AG10803 (cell line): ENCODE measurements at places on chromosomes 5 and 9.

GRCh38 chr5:54743997-54744788, 226.6 kb downstream of the SNX18 start:
- peak; percentile 99 for DNase-seq

GRCh38 chr9:109014608-109015280, 1.4 kb upstream of the CTNNAL1 start:
- no peak for DNase-seq

DNA sequence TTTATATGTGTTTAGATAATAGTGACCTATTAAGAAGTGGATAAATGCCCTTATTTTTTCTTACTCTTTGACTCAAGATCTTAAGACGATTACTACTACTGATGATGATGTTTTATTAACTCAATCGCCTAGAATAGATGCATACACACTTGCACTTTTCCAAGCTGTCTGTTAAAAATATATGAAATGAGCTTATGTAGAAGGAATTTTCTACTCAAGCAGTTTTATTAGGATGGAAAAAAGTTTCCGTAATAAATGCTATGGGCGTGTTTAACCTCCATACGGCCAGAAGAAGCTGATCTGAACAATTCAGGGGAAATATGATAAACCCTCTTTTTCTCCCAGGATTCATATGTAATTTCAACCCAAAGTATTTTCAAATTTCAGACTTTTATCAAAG, 455.7 kb upstream of the MPDZ start:
- no peak for DNase-seq

GRCh38 chr9:127128341-127129072, 6.1 kb upstream of the ANGPTL2 start:
- peak; percentile 58 for DNase-seq

DNA sequence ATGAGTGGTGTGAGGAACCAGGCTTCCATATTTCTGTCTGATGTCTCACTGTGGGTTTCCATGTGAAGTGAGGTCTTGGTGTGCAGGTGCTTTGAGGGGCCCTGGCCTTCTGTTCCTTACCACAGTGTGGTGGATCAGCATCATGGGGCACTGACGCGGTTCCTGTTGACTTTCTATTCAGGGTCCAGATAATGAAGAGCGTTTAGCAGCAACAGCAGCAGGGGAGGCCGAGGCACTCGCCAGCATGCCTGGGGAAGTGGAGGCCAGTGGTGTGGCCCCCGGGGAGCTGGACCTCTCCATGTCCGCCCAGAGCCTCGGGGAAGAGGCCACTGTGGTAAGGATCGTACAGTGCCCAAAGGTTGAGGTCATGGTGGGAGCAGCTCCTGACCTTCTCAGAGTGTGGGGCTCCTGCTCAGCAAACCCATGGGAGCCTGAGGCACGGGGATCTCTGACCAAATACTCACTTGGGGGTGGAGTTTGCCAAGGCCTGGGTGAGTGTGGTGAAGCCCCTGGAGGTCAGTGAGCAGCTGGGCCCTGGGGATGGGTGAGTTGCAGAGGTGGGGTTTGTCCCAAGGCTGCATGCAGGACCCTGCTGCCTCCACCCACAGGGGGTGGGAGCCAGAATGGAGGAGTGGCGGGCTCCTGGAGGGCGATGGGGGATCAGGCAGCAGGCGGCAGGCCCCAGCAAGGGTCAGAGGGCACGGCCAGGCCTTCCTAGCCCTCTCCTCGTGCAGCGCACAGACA, 61.2 kb downstream of the COL15A1 start:
- DNase-seq, result no peak

GRCh38 chr5:19986031-19986619, 1.9 kb downstream of the CDH18 start:
- DNase-seq, result no peak

DNA sequence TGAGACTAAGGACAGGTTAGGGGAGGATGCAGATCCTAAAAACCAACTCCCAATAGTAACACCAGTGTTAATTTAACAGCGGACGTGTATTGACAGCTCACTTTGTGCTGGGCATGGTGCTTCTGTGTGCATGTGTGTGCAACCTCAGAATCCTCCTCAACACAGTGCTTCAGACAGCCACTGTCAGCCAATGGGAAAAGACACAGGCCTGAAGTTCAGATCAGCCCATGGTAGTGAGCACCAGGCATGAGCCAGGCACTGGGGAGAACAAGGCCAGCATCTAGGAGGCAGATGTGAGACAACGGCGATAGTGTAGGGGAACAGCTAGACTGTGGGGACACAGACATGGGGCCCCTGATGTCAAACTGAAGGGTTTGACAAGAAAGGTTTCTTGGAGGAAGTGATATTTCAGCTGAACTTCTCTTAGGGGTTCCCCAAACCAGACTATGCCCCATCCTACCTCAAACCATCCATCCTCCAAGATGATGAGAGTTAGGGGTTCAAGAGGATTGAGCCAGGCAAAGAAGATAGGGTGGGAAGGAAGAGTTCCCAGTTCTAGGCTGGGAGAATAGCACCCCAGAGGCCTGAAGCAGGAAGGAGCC, 71.5 kb upstream of the PSD2 start:
- DNase-seq, result no peak

- peak; percentile 1 for DNase-seq
These were observed 118.9 kb downstream of the PDZD2 start for GRCh38 chr5:31757806-31758205.

DNA sequence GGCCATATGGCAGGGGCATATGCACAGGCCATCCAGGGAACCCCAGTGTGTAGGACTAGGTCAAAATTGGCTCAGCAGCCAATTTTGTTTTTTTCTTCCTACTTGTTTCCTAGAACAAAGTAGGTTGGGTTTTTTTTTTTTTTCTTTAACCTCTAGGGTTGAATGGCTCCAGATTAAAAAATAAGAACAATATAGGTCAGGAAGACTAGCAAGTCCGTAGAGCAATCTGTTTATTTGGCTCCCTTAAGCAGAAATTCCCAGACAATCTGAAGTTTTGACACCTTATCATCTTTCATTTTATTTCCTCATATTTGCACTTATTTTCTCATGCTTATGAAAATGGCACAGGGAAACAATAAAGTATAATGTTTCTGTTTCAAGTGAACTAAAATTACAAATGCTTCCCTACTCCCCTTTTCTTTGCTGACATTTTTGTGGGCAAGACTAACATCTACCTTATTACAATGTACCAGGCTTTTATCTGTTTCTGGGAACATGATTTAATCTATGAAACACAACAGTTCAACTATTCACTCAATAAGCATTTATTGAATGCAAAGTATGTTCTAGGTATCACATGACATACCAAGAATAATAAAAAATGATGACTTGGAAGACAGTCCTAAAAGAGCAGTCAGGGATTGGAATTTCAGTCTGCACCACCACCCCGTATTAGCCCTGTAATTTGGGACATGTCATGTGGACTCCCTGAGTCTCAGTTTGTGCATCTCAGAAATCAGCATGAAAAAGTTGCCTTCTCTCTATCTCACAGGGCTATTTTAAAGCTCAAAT, 30.5 kb downstream of the TLR4 start:
- DNase-seq, result peak; percentile 87

GRCh38 chr5:35229076-35230037, 930 bp downstream of the PRLR start:
- DNase-seq, result no peak

DNA sequence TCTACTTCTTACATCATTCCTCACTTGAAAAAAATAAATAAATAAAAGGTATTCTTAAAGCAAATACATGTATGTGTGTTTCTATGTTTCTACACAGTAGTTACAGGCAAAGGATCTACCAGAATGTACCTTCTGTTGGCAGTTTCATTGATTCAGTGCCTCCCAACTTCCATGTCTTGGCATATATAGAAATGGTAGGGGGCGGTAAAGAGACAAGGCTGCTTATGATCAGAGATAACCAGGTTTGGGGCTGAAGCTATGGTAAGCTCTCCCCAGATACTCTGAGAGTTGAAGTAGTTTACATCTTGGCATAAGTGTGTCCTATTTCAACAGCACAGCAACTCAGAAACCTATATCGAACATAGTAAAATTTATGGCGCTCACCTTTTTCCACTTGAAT, 1075.4 kb upstream of the C9orf72 start:
- DNase-seq, result no peak

DNA sequence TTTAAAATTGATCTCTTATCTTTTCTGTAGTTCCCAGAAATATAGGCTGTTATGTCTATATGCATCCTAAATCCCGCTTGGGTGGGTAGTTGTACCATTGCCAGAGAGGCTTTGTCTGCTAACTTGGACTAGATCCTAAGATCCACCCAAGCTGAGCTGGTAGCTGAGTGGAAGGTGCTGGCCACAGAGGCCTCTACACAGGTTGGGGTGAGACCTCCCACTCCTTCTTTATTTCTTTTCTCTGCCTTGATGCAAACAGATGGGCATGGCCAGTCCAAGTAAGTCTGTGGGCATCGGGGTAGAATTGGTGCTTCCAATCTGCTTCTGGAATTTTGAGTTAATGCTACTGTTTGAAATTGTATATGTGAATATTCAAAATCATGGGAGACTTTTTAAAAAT, 14.4 kb upstream of the GADD45G start:
- no peak for DNase-seq

DNA sequence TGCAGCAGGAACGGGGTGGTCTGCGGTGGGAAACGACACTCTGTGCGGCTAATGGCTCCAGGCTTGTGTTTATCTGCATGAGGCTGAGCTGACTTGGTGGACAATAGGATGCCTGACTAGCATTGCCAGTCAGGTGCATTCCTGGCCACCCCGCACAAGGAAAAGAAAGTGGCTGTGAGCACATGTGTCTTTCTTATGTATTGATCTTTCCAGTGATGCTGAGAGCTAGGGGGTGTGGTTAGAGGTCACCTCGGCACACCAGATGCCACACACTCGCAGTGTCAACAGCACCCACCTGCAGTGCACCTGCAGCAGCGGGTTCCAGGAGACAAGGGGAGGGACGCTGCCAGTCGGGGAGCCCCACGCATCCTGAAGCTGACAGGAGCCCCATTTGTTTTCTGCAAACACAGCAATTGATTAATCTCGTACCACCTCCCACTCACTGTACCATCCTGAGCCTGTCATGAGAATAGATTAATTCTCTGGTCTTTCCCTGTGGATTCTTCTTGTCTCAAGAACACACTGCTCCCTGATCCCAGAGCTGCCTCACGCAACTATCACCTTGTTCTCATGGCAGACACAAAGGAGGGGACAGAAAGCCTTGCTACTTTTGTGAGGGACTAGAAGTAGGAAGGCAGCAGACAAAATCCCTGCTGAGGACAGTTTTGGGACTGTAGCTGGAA, 251.7 kb upstream of the WWC1 start:
- no peak for DNase-seq

DNA sequence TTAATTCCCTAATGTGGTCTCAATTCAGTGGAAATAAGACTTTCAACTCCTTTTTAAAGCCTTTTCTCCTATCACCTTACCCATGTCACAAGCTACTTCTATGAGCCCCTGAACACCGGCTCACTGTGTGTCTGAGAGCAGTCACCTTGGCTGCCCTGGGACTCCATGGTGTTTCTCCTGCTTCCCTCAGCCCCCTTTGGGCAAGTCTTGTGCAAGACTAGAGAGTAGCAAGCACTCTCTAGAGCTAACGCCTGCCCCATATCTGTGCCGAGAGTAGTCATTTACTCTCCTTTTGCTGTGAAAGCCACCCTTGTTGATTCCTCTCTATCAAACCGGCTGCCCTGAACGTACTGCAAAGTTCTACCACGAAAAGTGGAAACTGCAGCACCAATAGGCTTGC, 77.9 kb upstream of the DAB2 start:
- DNase-seq, result no peak

- DNase-seq, result no peak
These were observed at the start of gene GNAQ for GRCh38 chr9:78031444-78031892. TSS of gene GNAQ (minus strand) at chr9:78031811. CDS start at chr9:78031235, 576 bp downstream.

DNA sequence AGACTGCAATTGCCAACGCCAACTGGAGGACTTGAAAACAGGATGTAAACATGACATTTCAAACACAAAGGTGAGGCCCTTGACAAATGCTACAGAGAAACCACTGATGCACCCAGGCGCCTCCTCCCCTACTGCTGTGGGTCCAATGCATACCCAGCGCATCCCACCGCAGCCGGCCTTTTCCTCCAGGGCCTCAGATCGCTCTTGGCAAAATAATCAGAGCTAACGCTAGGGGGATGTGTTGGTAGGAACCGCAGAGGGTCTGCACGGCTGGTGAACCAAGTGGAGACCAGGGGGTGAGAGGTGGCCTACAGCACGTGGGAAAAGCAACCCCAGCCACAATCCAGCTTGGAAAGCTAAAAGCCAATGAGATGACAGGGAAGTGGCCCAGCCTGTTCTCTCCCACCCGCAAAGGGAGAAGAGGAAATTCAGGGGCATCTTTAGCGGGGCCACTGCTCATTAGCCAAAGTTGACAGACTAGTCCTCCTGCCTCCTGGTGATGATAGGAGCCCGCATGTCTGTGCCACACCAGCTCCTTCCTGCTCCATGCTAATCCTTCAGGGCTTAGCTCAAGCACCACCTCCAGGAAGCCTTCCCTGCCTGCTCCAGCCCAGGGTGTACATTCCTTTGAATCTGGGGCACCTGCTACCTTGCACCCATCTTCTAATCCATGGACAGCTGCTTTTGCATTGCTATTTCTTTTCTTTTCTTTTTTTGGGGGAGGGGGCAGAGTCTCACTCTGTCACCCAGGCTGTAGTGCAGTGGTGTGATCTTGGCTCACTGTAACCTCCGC, 5.9 kb downstream of the FAM163B start:
- DNase-seq, result no peak

GRCh38 chr5:7916171-7916804, 47.3 kb downstream of the MTRR start:
- DNase-seq, result peak; percentile 14

- no peak for DNase-seq
These were observed 250.4 kb upstream of the CDH12 start for GRCh38 chr5:23103566-23103965.

GRCh38 chr5:95280401-95281095, 4.3 kb downstream of the MCTP1 start:
- no peak for DNase-seq

DNA sequence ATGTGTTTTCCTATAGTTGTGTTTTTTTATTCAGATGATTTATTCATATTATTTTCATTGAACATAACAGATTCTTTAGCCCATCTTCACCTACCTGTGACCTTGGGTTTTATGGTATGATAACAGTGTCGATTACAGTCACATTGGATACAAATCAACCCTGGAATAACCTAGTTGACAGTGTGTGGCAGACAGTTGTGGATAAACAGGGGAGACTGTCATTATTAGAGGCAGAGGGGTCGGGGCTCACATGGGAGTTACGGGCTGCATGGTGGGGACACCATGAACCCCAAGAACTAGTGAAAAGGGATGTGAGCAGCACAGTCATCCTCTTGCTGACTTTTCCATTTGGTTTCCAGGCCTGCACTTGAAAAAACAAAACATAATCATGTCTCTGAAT, 29.9 kb upstream of the MAP1B start:
- DNase-seq, result no peak

DNA sequence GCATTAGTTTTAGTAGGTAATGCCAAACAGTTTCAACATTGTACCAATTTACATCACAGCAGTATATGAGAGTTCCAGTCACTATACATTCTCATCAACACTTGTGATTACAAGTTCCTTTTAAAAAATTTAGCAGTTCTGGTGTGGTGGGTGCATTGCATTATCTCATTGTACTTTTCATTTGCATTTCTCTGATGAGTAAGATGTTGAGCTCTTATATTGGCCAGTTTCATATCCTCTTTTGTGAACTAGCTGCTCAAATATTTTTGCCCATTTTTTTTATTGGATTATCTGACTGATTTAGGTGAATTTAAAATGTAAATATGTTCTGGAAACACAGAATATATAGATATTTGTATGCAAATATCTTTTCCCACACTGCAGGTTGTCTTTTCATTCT, 160.9 kb upstream of the NR3C1 start:
- no peak for DNase-seq
